Left kidney (tissue), 8 donors: ENCODE measurements at places on chromosomes 2 and 18. TPM values are rescaled to one million over a fixed set of nuclear protein-coding genes. Genes with fewer than 3 reads are reported as not detected.

The AGXT gene
- polyA plus RNA-seq: 0.12 TPM

The FEV gene
- not detected for polyA plus RNA-seq

The LONRF2 gene
- 4.7 TPM for polyA plus RNA-seq

The SPATA3 gene
- not detected for polyA plus RNA-seq
